ENCODE measurements at places on chromosomes 2 and 18. TPM values are rescaled to one million over a fixed set of nuclear protein-coding genes. Genes with fewer than 3 reads are reported as not detected.

The CABYR gene
- 9.2 TPM for total RNA-seq

The GYPC gene
- 22.3 TPM for total RNA-seq

The SCYGR4 gene
- total RNA-seq = not detected

The OTOS gene
- total RNA-seq = not detected

The PLCD4 gene
- total RNA-seq = 2.9 TPM

The IL1B gene
- 0.35 TPM for total RNA-seq

The ITGB6 gene
- total RNA-seq = 383 TPM

The SNTG2 gene
- total RNA-seq = not detected

- DNase-seq = peak; percentile 69
These were observed 47.5 kb downstream of the ZNF638 start for GRCh38 chr2:71379086-71379485.

GRCh38 chr18:48355276-48356115 lies 53.7 kb downstream of the ZBTB7C start:
- no peak for DNase-seq

- DNase-seq = no peak
These were observed 21.3 kb upstream of the PIK3C3 start for GRCh38 chr18:41933778-41934177.

GRCh38 chr2:29012211-29012681 lies 31.1 kb downstream of the TOGARAM2 start:
- DNase-seq = no peak

DNA sequence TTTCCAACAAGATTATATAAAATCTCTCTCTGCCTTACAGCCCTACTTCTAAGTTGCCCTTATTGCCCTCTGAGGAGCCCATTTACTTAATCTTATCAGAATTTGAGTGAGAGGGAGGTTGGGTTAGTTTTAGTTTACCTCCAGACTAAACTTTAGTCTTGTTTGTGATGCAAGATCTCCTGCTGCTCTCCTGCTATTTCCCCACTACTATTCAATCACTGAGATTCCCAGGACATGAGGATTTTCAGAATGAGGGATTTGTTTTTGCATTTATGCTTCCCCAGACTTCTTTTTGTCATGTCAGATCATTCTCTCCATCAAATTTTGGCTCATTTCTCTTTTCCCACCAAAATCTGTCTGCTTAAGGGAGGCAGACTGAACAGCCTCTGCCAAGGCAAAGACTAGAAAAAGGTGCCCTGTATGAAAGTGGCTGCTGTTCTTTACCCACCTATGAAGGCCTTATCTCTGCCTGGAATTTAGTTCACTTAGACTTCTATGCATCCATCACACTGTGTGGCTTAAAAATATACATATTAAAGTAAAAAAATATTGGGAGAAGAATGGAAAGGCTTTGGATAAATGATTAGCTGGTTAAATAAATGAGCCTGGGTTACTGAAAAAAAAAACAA lies 401.3 kb downstream of the PID1 start:
- DNase-seq = no peak

DNA sequence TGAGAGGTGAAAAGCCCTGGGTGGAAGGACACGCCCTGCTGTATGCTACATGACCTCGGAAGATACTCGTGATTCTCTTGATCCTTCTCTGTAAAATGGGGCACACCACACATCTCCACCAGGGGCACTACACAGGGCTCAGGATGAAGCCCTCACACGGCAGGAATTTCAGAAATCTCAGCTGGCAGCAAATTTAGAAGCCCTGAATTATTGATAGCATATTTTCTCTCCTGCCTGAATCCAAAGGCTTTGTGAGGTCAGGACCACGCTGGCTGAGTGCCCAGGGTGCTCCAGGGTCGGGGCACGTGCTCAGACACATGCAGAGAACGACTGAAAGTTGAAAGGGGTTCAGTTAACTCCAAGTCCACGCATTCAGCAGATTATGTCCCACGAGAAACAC lies 42.1 kb upstream of the GALR1 start:
- peak; percentile 70 for DNase-seq

DNA sequence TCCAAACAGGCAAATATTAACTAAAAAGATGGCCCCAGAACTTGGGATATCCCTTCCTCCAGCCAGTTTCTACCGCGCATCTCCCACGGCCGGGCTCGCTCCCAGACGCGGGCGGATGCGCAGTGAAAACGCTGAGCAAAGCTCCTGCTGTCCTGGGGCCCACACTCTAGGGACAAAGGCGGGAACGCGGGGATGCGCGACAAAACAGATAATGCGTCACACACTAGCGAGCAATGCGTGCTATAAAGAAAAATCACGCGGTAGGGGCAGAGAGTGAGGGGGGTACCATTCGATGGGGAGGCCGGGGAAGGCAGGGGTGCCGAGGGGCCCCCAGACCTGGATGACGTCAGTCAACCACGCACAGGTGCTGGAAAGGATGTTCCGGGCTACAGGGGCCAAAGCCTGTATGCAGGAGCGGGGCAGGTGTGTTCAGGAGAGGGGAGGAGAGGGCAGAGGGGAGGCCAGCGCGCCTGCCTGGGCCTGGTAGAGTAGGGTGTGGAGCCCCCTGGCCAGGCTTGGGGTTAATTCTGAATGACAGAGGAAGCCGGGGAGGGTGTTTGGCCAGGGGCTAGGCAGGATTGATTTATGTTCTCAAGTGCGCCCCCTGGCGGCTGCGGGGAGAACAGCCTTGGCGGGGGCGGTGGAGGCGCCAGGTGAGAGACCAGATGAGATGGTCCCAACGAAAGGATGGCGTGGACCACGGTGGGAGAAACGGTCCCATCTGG lies 14.9 kb upstream of the ITM2C start:
- DNase-seq = no peak

GRCh38 chr2:232581725-232582124 lies 31.2 kb downstream of the EIF4E2 start:
- no peak for DNase-seq

DNA sequence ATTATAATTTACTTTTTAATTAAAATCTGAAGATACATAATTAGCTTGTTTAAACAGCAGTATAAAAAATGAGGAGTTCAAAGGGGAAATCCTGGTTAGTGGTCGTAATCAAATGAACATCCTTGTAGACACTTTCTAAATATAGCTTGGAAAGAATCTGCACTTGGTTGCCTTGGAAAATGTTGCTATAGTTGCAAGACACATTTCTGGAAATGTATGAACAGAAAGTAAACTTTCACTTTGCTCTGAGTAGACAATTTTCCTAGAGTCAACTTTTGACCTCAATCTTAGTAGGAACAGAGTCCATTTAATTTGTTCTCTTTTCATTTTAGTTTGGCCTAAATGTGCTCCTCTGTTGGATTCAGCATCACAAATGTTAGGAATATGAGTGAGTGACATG lies 38.3 kb downstream of the GCA start:
- DNase-seq = peak; percentile 27

DNA sequence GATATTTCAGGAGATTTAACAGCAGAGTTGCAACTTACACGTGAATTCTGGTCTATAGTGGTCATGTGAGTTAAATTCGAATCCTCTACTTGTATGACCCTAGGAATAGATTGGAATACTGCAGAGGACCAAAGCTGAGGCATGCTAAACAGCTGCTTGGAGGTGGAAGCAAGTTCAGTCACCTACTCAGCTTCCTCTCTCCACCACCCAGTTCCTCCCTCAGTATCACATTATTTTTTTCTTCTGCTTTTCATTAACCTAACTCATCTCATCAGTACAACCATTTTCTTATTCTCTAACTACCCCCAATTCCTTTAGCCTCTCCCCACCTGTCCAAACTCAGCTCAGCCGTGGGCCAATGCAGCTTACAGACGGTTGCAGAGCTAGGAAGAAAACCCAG lies 385.5 kb downstream of the SETBP1 start:
- no peak for DNase-seq

GRCh38 chr2:113980946-113981345 lies 91.1 kb downstream of the ACTR3 start:
- no peak for DNase-seq

GRCh38 chr2:217797661-217798069 lies 205.1 kb downstream of the TNS1 start:
- peak; percentile 69 for DNase-seq

DNA sequence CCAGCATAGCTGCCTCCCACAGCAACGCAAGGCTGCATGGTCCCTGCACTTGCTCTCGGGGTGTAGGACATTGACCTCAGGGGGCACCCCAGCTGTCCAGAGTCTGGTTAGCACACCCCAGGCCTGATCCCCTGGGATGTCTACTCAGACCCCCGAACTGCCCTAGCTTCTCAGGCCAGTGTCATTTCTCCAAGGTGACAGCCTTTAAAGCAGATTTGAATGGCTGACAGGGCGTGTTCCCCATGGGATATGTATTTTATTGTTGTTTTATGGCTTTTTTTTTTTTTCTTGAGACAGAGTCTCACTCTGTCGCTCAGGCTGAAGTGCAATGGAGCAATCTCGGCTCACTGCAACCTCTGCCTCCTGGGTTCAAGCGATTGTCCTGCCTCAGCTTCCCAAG lies 40.8 kb upstream of the PTMA start:
- no peak for DNase-seq

DNA sequence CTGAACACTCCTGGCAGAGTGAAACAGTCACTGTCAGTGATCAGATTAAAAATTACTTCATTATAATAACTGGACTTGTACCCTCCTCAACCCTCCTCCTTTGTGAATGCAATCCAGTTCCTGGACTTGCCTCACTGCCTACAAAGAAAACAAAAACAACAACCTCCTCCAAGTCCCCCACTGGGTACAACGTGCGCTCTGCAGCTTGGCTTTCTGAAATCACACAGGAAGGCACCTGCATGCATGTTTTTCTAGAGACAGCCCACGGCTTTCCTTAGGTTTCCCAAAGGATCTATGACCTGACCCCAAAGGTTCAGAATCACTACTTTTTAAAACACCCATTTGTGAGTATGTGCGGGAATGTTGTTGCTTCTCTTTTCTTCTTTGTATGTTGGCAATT lies 61.4 kb upstream of the TUBA3E start:
- DNase-seq = no peak
